ENCODE measurements at places on chromosomes 4 and X.

GRCh38 chr4:145808021-145808650 is 128.2 kb downstream of the C4orf51 start:
- DNase-seq, result peak; percentile 90

GRCh38 chrX:37926700-37927099 is 79.3 kb upstream of the DYNLT3 start:
- peak; percentile 69 for DNase-seq

DNA sequence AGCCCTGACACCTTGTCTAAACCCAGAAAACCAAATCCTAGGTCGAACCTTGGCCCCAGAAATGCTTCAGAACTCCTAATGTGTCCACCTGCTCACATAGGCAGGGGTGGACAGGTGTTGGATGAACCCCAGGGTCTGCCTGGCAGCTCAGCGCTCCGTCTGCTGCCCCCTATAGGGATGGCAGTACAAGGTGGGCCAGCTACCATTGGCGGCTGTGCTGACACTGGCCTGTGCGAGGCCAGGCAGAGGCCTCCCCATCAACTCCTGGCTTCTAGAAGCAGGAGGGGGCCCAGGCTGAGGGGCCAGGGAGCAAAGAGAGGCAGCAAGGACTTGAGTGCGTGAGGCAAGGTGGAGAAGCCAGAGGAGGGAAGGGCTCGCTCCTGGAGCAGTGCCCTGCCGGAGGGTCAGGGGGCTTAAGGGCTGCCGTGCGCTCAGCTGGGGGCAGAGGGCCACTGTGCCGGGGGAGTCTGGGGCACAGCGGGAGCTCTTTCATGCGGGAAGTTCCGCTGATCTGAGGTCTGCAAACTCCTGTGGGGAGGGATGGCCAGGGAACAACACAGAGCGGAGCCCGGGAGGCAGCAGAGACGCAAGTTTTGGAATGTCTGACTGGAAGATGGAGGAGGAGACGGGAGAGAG is 20.6 kb downstream of the CCNQ start:
- DNase-seq, result no peak

DNA sequence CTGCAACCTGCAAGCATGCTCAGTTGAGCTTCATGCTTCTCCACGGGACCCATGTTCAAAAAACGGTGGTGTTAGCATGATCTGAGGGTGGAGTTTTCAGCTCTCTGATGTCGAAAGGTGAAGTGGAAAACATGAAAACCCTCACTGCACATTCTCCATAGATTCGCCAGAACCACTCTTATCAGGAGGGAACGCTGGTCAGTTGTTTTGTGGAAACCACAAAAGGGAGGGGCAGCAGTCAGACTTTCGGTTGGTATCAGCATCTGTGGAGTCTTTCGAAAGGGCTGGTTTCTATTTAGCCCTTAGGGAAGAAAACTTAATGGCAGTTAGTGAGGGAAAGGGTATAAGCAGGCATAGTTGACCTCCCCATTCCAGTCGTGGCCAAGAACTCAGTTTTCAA is 12.6 kb downstream of the PPA2 start:
- DNase-seq, result no peak

DNA sequence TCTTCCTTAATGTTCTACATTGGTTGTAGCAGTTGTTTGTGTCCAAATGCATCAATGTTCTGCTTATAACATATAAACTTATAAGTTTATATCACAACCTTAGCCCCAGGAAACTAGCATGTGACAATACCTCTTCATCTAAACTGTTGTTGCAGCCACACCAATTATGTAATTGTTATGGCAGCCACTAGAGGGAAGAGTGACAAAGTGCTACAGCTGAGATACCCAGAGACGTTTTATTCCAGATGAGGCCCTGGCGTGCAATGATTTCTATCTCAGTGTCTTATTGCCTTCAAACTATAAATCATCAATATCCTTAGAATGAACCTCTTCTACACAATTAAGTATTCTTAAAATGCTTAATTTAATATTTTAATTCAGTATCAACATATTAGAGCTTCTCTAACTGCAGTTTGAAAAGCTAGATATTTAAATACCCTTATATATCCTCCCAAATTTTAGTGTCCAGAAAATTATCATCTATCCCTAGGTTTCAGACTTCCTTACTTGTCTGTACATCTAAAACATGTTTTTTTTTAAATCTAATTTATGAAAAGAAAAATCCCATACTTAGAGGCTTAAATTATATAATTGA is 171.6 kb downstream of the PCDH10 start:
- DNase-seq, result peak; percentile 72

DNA sequence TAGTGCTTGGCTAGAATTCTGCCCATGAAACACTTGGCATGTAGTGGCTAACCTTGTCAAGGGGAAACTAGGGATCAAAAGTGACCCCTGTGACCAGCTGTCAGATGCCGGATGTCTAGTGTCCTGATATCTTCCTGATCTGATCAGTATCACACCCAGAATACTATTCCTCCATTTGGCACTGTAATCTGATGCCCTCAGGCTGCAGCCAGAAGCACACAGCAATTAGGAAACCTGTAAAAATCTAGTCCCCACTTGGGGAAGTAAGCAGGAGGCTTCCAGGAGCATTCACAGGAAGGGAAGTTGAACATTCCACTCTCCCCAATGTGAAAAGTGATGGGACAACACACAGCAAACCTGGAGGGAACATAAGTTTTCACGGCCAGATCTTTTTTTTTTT is 125.1 kb downstream of the HS6ST2 start:
- DNase-seq, result no peak

- no peak for DNase-seq
Measured at GRCh38 chrX:48700951-48701653, 4.6 kb downstream of the SUV39H1 start.

- no peak for DNase-seq
Measured at GRCh38 chr4:86991994-86992393, 57.2 kb downstream of the AFF1 start.

DNA sequence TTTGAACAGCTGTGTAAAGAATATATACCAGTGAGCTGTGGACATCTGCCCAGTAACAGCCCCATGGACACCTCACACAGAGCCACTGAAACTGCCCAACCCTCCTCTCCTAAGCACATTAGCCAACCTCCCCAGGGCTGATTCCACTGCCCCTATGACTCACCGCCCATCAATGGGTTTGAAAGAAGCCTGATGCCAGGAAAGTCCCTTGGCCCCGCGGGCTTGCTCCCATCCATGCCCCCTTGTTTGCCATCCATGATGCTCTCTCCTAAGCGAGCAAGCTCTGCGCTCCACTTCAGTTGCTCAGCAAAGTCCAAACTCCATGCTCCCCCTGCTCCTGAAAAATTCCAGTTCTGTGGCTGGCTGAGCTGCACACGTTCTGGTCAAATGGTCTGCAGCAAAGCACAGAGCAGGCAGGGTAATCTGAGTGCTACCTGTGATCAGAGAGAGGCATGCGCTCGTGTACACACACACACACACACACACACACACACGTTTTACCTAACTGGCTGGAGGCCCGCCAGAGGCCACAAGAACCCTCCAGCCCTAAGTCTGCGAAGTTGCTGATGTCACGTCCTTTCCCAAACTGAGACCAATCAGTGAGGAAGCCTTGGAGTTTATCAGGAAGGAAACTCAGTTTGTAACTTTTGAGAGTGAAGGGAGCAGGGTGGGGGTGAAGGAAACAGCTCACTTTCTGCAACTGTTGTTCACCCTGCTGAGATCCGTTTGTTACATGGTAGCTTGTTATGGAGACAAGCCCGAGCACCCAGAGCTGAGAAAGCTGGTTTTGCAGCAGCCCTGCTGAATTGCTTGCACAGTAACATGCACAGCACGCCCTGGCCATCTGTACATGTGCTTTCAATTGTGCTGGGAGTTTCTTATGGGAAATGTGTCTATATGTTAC is at the start of gene ASB9:
Gene ASB9 (minus strand): TSS at position 466 of the 904 bp plus-strand sequence. CDS start 209 bp downstream, at position 257.
- DNase-seq, result peak; percentile 2

- no peak for DNase-seq
Measured at GRCh38 chr4:158169931-158170690, 2.7 kb downstream of the GASK1B start.

DNA sequence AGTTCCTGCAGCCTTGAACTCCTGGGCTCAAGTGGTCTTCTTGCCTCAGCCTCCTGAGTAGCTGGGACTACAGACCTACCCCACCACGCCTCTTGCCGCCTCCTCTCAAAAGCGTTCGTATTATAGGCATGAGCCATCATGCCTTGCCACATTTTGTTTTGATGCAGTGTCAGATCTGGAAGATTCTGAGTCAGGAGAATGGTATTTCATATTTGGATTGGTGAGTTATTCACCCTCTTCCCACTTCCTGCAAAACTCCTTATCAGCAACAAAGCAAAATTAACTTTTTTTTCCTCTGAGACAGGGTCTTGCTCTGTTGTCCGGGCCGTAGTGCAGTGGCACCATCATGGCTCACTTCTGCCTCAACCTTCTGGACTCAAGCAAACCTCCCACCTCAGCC is 29.6 kb downstream of the REST start:
- peak; percentile 91 for DNase-seq

- peak; percentile 29 for DNase-seq
Measured at GRCh38 chrX:16177260-16177659, 10.0 kb downstream of the MAGEB17 start.

GRCh38 chr4:16722416-16722815 is 176.0 kb downstream of the LDB2 start:
- no peak for DNase-seq

DNA sequence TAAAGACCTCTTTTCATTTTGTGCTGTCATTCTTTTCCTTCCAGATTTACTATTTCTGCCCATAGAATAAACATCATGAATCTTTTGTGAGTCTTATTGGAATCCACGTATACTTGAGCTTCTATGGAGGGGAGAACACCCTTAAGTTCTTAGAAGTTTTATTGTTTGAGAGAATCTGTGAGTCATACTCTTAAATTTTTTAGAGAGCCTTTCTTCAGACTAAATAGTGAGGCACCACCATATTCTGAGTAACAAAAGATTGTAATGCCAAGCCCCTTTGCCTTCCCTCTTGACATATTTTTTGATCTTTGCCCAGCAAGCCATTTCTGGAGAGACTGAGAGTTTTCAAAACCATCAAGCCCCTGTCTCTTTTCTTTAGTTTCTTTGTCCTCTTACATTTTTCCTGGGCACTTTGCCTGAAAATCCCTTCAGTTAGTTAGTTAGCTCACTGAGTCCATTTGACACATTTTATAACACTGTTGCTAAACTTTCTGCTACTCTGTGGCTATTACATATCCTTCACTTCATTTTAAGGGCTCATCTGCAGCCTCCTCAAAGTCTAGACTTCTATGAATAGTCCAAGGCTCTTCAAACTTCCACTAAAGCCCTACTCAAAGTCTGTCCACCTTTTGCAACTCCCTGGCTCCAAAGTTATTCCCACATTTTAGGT is 65.3 kb upstream of the NDUFC1 start:
- no peak for DNase-seq

GRCh38 chr4:187357045-187357643 is 633.5 kb upstream of the FAT1 start:
- no peak for DNase-seq

Measured in RKO (cell line).